ENCODE measurements at places on chromosomes 2 and 18. TPM values are rescaled to one million over a fixed set of nuclear protein-coding genes. Genes with fewer than 3 reads are reported as not detected.

- no peak overlapping the region for H3K27ac ChIP-seq
- DNase-seq: no peak
- H3K4me1 ChIP-seq: no peaks in the 10 kb centered on the region
- no peaks in the 10 kb centered on the region for H3K27me3 ChIP-seq
- H3K36me3 ChIP-seq: no peaks in the 10 kb centered on the region
Measured at GRCh38 chr18:10194592-10194991, 259.8 kb upstream of the APCDD1 start.

- no peak overlapping the region for H3K4me3 ChIP-seq
- peaks cover 35% of the 10 kb centered on the region for H3K4me1 ChIP-seq
- no peaks in the 10 kb centered on the region for H3K36me3 ChIP-seq
- H3K27me3 ChIP-seq: no peaks in the 10 kb centered on the region
Measured at GRCh38 chr18:23037646-23038045, 97.6 kb upstream of the CABLES1 start.

GRCh38 chr2:43033466-43034241 is 192.8 kb downstream of the ZFP36L2 start:
- H3K36me3 ChIP-seq: no peaks in the 10 kb centered on the region
- no peaks in the 10 kb centered on the region for H3K27me3 ChIP-seq
- DNase-seq: no peak
- no peak overlapping the region for H3K27ac ChIP-seq
- no peak overlapping the region for H3K4me3 ChIP-seq

GRCh38 chr2:73818296-73818695 is 10.5 kb upstream of the STAMBP start:
- no peaks in the 10 kb centered on the region for H3K4me1 ChIP-seq
- DNase-seq: no peak
- H3K4me3 ChIP-seq: no peak overlapping the region

DNA sequence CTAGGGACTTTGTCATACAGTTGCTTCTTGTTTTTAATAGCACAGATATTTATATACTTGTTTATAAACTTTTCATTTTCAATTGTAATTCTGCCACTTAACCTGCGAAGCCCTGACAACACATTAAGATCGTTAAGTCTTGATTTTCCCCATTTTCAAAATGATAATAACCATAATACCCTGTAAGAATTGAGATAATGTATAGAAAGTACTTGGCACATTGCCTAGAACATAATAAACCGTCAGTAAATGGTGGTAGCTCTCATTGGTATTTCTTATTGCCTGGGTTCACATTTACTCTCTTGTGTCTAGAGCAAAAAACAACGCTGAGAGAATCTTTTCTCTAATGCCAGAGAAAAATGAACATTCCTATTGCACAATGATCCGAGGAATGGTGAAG is 18.6 kb downstream of the PTCD3 start:
- peaks cover 95% of the 10 kb centered on the region for H3K36me3 ChIP-seq
- DNase-seq: no peak
- H3K27ac ChIP-seq: no peak overlapping the region
- no peaks in the 10 kb centered on the region for H3K4me1 ChIP-seq

EFHD1 gene
- total RNA-seq: 0.66 TPM

CXCR2 gene
- total RNA-seq: not detected

ERMN gene
- not detected for total RNA-seq

RNU2-63P gene
- total RNA-seq: 34.9 TPM

PLGLB2 gene
- not detected for total RNA-seq

NPC1 gene
- 28.4 TPM for total RNA-seq

SOS1 gene
- total RNA-seq: 16.2 TPM

PDE1A gene
- not detected for total RNA-seq

KCNK3 gene
- not detected for total RNA-seq

All from SJSA1 (cell line).